SJCRH30 (cell line): ENCODE measurements at places on chromosomes 13 and 19. TPM values are rescaled to one million over a fixed set of nuclear protein-coding genes. Genes with fewer than 3 reads are reported as not detected.

The ZFP14 gene
- total RNA-seq = 7.1 TPM in 2 replicates

DNA sequence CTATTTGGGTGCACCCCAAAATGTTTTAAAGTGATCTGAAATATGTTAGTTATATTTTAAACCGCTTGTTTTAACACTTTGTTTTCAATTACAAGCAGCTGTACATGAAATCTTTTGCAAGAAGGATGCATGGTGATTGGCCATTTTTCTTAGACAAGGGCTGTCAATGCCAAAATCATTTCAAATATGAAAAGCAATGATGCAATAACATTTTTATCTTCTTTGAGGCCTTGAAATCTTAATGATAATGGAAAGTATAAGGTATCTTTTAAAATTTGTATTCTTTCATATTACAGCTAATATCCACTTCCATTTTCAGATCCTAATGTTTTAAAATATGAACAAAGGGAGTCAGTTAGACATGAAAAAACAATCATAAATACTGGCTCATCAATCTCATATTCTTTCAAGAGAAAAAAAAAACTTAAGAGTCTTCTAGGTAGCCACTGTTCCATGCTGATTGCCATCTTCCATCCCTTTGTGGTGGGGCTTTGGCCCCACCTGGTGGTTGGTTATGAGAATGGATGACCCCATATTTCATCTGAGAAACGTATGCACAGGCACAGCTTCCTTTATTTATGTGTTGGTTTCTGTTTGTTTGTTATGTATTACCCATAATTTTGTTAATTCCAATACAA is 330.3 kb upstream of the MIR17HG start:
- no peak overlapping the region for H3K4me3 ChIP-seq
- DNase-seq = peak; percentile 76
- no peaks in the 10 kb centered on the region for H3K36me3 ChIP-seq
- no peak overlapping the region for H3K27ac ChIP-seq
- no peaks in the 10 kb centered on the region for H3K4me1 ChIP-seq

DNA sequence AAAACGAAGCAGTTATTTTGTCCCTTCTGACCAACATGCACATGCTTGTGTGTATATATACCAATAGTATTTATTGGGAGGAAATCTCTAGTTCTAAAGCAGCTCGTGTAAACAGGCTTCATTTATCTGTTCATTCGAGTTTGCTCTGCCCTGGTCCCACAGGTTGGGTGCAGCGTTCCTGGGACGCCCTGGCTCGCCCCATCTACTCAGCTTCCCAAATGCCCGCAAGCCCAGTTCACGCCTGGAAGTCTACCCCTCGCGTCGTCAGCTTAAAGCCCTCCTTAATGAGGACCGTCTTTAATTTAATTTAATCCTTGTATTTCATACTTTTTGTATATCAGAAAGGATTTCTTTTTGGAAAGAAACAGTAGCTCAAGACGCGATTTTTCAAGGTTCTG is 604 bp downstream of the THSD1 start:
- no peak for DNase-seq
- no peaks in the 10 kb centered on the region for H3K27me3 ChIP-seq
- no peak overlapping the region for H3K27ac ChIP-seq
- peak overlapping the region; percentile 71 for H3K4me3 ChIP-seq
- no peaks in the 10 kb centered on the region for H3K36me3 ChIP-seq
- H3K4me1 ChIP-seq = peaks cover 9% of the 10 kb centered on the region

GRCh38 chr13:110418944-110419343 is 111.9 kb downstream of the COL4A2 start:
- H3K4me1 ChIP-seq = peaks cover 19% of the 10 kb centered on the region
- no peak overlapping the region for H3K4me3 ChIP-seq
- peaks cover 5% of the 10 kb centered on the region; the same call in 1 of the 2 replicates for H3K36me3 ChIP-seq

- peaks cover 9% of the 10 kb centered on the region for H3K36me3 ChIP-seq
- DNase-seq = no peak
- H3K4me3 ChIP-seq = no peak overlapping the region
- H3K4me1 ChIP-seq = no peaks in the 10 kb centered on the region
- H3K27me3 ChIP-seq = no peaks in the 10 kb centered on the region
These were observed 3.7 kb downstream of the KLF5 start for GRCh38 chr13:73062468-73062867.

DNA sequence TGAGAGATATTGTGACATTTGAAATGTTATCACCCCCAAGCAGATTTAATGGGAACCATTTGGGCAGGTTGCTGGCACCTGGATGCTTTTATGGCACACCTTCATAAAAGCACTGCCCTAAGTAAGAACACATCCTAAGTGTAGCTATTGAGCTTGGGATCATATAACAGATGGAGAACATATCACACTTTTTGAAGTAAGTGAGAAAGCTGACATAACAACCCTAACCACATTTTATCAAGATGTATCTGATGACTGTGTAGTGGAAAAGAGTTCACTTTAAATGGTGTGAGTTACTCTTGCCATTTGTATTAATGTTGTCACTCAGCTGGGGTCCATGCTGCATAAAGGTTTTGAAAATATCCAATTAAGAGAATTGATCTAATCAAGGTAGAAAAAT is 287.9 kb downstream of the DCLK1 start:
- peaks cover 23% of the 10 kb centered on the region for H3K4me1 ChIP-seq
- H3K27ac ChIP-seq = no peak overlapping the region
- H3K27me3 ChIP-seq = no peaks in the 10 kb centered on the region

- H3K27me3 ChIP-seq = no peaks in the 10 kb centered on the region
- peaks cover 24% of the 10 kb centered on the region for H3K36me3 ChIP-seq
- H3K27ac ChIP-seq = no peak overlapping the region
- DNase-seq = peak; percentile 75
- peaks cover 13% of the 10 kb centered on the region for H3K4me1 ChIP-seq
- H3K4me3 ChIP-seq = no peak overlapping the region
These were observed 9.6 kb downstream of the CAPN12 start for GRCh38 chr19:38734426-38735256.

DNA sequence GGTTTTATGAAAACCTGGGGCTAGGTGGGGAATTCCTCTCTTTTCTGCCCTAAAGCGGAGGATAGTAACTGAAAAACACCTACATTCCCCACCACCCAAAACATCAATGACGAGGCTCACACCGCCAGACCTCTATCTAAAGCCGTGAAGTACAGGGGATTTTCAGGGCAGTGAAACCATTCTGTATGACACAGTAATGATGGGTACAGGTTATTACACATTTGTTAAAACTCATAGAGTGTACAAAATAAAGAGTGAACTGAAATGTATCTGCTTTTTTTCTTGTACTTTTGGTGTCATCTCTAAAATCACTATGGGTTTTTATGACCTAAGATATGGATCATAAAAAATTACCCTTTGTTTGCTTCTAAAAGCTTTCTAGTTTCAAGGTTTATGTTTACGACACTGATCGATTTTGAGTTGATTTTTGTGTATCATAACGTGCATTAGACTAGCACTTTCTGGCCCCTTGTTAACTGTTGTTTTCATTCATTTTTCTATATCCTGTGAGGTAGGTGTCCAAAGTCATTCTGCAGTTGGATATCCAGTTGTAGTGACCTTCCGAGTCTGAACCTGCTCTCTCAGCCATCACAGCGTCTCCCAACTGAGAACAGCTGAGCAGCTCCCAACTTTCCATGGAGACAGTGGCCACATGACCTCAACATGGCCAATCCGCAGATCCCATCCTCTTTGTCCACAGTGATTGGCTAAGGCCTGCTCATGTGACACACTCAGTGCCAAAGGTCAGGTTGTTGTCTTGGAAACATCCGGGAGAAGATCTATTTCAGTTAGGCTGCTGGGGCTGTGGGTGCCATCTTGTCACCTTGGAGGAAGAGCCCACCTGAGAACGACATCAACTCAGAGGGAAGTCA is 10.3 kb downstream of the MBD3L2B start:
- H3K27ac ChIP-seq = no peak overlapping the region
- H3K36me3 ChIP-seq = no peaks in the 10 kb centered on the region
- peak; percentile 7 for DNase-seq
- H3K4me3 ChIP-seq = no peak overlapping the region
- H3K27me3 ChIP-seq = no peaks in the 10 kb centered on the region
- no peaks in the 10 kb centered on the region for H3K4me1 ChIP-seq

DNA sequence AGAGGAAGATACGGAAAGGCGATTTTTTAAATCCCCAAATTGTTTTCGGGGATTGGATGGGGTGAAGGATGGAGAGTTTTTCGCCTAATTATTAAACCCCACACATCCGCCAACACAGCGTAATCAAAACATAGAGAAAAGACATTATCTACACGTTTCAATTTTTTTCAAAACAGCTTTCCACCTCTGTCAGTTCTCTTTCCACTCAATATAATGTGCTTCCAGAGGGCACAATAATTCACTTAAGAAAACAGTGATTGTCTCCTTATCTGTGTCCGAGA is 435 bp upstream of the OBI1 start:
- peaks cover 4% of the 10 kb centered on the region; the same call in 1 of the 2 replicates for H3K4me1 ChIP-seq
- no peak for DNase-seq
- H3K36me3 ChIP-seq = peaks cover 17% of the 10 kb centered on the region

DNA sequence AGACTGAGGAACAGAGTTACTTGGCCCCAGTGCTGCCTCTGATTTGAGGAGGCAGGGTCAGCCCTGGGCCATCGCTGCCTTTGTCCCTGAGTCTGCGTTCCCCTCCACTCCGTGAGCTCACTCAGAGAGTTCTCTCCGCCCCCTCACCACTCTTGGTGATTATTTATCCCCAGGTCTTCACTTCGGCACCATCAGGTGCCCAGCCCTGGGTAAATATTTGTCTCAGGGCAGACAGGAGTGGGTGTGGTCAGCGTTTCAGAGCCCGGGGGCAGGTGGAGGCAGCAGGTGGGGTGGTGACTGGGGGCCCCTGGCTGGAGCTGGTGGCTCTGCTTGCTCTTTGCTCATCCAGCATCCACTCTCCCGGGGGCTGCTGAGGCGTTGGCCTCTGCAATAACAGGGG is 20.6 kb downstream of the PPP1R37 start:
- H3K4me3 ChIP-seq = no peak overlapping the region
- no peaks in the 10 kb centered on the region for H3K27me3 ChIP-seq
- no peak for DNase-seq

The ZFP82 gene
- total RNA-seq = 16.8 and 17.0 TPM in 2 replicates

GRCh38 chr13:108342369-108343289 is 73.1 kb downstream of the TNFSF13B start:
- H3K4me3 ChIP-seq = no peak overlapping the region
- H3K4me1 ChIP-seq = no peaks in the 10 kb centered on the region
- H3K27ac ChIP-seq = no peak overlapping the region
- H3K36me3 ChIP-seq = no peaks in the 10 kb centered on the region

GRCh38 chr13:89940383-89940782 is 1407.1 kb upstream of the MIR17HG start:
- H3K27ac ChIP-seq = no peak overlapping the region
- DNase-seq = no peak
- H3K4me3 ChIP-seq = no peak overlapping the region
- H3K27me3 ChIP-seq = no peaks in the 10 kb centered on the region

GRCh38 chr19:52141203-52141602 is 1.5 kb upstream of the ZNF616 start:
- peaks cover 4% of the 10 kb centered on the region; the same call in 1 of the 2 replicates for H3K36me3 ChIP-seq
- no peaks in the 10 kb centered on the region for H3K27me3 ChIP-seq

- H3K27ac ChIP-seq = no peak overlapping the region
- no peaks in the 10 kb centered on the region for H3K27me3 ChIP-seq
- H3K4me1 ChIP-seq = no peaks in the 10 kb centered on the region
- no peak overlapping the region for H3K4me3 ChIP-seq
These were observed 8.6 kb downstream of the AKAP11 start for GRCh38 chr13:42280537-42280936.

- H3K4me1 ChIP-seq = no peaks in the 10 kb centered on the region
- no peak overlapping the region for H3K4me3 ChIP-seq
- no peaks in the 10 kb centered on the region for H3K27me3 ChIP-seq
- DNase-seq = no peak
- no peaks in the 10 kb centered on the region for H3K36me3 ChIP-seq
- no peak overlapping the region for H3K27ac ChIP-seq
These were observed 60.9 kb upstream of the RANBP3 start for GRCh38 chr19:6038634-6039405.
